CD4-positive, alpha-beta T cell treated with Interleukin-15 for 4 hours (primary cell): ENCODE measurements at places on chromosomes 12 and 14.

DNA sequence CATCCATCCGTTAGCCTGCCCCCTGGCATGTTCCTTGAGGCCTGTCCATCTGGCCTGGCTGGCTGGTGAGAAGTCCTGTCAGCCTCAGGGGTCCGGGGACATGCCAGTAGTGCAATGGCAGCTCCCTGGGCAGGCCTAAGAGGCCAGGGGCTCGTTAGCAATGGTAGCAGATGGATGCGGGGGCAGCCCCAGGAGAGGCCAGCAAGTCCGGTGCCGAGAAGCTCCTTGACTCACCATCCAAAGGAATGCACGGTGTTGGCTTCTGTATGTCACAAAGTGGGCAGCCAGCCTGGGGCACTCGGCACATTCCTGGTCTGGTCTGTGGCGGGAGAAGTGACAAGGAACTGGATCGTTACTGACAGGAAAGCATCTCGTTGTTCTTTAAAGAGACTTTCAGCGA is 319.9 kb downstream of the CACNA1C start:
- no peak for DNase-seq

DNA sequence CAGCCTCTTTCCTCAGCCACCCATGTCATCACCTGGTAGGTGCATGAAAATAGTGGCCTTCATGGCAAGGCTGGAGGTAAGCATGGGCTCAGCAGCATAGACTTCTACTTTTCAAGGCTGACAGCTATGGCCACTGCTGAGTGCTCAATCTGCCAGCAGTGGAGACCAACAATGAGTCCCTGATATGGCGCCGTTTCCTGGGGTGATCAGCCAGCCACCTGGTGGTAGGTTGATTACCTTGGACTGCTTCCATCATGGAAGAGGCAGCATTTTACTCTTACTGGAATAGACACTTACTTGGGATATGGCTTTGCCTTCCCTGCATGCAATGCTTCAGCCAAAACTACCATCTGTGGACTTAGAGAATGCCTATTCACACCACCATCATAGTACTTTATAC is 39.5 kb upstream of the USP44 start:
- DNase-seq, result no peak

DNA sequence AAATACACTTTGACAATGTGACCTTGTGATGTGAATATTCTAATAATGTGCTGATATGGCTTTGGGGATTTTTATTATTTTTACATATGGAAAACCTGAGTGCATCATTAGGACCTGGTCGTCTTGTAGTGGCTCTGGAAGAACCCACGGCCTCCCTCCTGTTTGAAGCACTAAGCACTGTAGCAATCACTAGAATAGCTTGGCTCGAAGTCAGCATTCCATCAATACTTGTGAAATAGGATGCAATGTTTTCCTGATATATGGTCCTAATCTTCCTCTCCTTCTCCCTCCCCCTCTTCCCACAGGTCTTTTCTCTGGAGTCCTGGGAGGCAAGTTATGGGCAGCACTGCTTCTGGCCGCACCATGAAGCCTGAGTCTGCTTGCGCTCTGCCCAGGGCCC is 71.9 kb downstream of the NRXN3 start:
- no peak for DNase-seq

DNA sequence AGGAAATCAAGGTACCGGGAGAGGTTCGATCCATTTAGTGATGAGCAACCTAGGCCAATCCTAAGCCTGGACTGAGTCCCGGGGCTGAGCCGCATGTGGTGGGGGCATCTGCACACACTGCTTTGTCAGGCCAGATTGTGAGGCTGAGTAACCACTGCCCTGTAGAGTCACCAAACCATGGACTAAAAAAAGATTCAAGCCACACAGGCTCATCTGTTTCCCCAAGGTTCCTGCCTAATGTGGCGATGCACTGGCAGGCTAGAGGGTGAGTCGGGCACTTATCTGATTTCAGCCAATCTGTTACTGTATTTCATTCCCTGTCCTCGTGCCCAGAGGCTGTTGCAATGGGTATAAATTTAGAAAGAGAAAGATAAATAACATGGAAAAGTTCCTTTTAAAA is 140.8 kb downstream of the TTC7B start:
- no peak for DNase-seq

- DNase-seq, result no peak
Observed at GRCh38 chr12:55955344-55955743, 10.5 kb downstream of the PMEL start.

DNA sequence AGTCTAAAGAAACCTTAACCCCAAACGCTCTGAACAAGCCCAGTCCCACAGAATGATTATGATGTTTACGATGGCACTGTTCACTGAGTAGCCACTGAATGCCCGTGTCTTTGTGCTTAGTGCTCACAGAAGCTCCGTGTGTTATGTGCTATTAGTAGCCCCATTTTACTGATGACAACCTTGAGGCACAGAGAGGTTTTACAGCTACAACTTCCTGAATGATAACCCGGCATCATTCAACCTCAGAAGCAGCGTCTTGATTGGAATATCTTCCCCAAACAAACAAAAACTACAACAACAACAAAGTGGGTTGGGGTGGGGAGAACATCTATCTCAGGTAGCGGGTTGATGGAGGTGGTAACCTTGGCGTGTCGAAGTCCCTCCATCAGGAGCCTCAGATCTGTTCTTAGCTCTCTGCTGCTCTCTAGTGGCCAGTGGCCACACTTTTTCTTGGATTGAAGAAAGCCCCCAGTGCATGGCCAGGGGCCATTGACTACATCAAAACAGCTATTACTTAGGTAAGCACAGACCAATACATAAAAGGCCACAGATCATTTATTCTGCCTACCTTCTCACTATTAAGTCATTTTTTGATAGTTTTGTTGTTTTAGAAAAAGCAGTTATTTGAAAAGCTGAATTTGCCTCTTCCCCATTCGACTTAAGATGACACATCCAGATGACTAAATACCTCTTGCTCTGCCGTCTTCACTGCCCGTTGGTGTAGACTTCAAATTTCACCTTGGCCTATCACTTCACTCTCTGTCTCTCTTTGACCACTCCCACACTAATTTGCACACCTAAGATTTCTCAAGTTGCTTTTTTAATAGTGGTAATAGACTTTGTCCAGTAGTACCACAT is 376.9 kb downstream of the GALC start:
- peak; percentile 7 for DNase-seq

DNA sequence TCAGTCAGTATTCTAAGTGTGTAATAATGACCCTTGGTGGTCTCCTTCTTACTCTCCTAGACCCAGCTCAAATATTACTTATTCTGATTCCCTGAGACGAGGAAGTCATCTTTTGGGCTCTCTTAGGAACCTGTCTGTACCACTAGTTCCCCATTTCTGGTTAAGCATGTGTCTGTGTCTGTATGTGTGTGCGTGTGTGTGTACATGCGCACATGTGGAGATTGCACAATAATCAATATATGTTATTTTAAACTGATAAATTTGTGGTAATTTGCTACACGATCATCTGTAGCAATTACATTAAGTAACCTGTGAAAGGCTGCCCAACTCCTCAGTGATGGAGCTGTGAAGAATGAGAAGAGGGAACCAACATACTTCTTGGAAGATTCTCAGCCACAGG is 132.2 kb downstream of the ASCL4 start:
- no peak for DNase-seq

DNA sequence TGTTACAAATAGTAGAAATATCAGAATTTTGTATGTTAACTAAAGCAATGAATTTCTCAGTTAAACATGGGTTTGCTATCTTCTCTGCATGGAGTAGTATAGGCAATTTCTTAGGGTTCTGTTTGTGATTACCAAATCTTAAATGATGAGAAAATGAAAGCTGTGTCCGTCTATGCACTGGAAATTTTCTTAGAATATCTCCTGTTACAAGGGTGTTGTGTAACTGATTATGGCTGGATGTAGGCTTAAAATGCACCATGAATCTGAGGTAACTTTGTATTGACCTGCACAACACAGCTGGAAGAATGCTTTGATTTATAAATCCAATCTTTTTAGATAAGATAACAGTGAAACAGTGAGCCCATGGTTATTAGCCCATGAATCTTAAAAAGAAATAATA is 17.8 kb downstream of the TRIP11 start:
- no peak for DNase-seq

DNA sequence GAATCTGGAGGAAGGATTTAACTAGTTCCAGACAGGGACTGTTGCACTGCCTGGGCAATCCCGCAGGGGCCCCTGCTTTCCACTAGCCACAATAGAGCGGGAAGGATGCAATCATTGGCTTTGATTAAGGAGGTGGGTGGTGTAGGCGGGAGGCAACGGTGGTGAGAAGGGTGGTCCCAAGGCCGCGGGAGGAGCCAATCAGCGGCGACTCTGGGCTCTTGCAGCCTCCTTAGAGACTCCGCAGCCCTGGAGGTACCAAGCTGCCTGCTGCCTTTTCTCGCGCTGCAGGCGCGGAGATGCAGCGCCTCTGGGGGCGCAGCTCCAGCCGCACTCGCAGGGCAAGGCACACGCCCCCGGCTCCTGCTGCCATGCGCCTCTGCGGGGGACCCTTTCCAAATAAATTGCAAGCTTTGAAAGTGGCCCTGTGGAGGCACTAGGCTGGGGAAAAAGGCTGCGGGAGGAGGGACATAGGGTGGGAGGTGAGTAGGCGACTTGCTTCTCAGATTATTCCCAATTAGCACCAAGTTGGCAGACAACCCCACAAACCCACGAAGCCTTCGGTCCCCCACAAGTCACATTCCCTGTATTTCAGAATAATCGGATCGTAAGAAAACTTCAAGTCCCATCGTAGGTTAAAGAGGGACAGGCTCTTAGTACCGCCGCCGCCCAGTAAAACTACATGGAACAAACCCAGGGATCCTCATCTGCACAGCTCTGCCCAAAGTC is 858 bp upstream of the KCNA1 start:
- DNase-seq, result no peak

GRCh38 chr12:108910336-108910735 is 30.4 kb downstream of the DAO start:
- DNase-seq, result no peak

GRCh38 chr12:6927379-6928021 is at the start of gene ATN1:
Gene ATN1, plus strand, starts transcription at chr12:6927959. Its CDS starts 6,043 bp downstream, at chr12:6934002.
- DNase-seq, result no peak

GRCh38 chr14:22506778-22507351 is 82.2 kb downstream of the DAD1 start:
- DNase-seq, result no peak

- DNase-seq, result no peak
Observed at GRCh38 chr14:89924268-89924667, 30.3 kb downstream of the EFCAB11 start.
